ENCODE measurements at places on chromosomes 3 and 15. TPM values are rescaled to one million over a fixed set of nuclear protein-coding genes. Genes with fewer than 3 reads are reported as not detected.

Gene UROC1
- not detected for total RNA-seq

Gene ERICH6
- 0.41 TPM for total RNA-seq

GRCh38 chr15:57526076-57526475 lies 65.6 kb upstream of the MYZAP start:
- DNase-seq, result no peak

GRCh38 chr3:53342353-53342752 lies 5.0 kb downstream of the DCP1A start:
- DNase-seq, result peak; percentile 57

DNA sequence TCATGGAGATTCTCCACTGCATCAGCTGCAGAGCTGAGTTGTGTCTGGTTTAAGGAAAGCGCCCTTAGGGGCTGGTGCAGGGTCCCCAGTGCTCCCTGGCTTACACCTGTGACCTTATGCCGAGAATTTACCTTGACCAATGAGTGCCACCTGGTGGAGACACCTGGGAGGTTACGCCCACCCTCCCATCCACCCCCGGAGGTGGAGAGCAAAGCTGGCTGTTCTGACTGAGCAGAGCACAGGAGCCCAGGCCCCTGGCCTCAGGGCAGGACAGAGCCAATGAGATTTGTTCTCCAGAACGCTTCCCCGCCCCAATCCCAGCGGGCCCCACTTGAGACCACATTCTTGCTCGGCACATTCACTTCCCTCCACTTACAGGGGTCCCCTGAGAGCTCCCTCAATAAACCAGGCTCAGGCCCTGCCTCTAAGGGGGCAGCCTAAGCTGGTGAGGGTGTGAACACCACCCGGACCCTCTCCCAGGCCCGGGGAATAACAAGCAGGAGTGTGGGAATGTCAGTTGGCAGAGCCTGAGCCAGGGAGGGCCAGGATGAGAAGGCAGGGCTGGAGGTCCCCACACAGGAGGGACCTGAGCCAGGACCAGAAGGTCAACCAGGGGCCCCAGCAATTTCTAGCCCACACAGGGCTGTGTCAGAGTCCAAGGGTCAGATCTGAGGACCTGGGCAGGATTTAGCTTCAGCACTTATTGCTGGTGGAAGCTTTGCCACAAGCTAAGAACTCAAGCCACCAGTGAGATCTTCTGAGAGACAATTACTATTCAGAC lies 117.1 kb downstream of the TPRA1 start:
- no peak for DNase-seq

Gene IQCH
- total RNA-seq, result 0.74 TPM

DNA sequence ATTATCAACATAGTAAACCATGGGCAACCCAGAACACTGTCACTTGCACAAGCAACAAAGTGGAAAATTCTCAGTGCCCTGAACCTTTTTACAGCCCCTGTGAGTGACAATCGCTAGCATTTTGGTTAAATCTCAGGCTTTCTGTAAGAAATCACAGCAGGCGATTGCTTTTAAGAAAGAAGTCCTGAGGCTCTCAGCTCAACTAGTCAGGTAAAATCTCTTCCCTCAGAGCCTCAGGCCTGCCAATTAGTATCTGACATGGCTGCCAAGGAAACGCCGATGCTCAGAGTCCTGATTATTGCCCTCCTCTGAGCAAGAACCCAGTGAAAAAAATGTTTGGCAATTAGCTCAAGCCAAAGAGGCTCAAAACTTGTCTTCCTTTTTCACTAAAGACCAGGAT lies 530.8 kb downstream of the DIPK2A start:
- DNase-seq, result no peak

GRCh38 chr3:5013021-5013906 lies 34.0 kb downstream of the BHLHE40 start:
- DNase-seq, result peak; percentile 41

Gene PLXND1
- 76.3 TPM for total RNA-seq

DNA sequence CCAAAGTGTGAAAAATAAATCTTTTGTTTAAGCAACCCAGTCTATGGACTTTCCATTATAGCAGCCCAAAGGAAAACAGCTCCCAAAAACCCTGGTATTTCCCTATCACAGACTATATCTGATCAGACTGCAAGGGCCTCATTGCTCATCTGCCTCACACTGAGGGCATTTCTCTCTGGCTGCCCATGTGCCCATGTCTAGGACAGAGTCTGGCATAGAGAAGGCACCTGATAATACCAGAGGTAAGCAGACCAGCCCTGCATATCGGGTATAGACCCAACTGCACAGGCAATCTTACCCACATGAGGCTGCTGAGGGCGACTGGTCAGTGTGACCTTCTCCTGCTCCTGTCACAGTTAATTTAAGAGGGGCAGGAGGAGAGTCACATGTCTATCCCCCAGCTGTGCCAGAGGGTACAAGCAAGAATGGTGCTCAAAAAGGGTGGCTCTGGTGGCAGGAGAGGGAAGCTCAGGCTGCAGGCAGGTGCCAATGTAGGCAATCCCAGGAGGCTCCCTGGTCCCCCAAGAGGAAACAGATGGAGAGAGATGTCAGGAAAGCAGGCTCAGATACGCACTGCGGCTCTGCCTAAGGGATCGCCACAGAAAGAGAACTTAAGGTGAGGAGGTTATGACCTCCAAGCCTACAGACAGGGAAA lies 3.1 kb downstream of the CSRNP1 start:
- no peak for DNase-seq

Gene C3orf85
- total RNA-seq, result not detected

GRCh38 chr3:161336661-161337060 lies 34.7 kb downstream of the SPTSSB start:
- DNase-seq, result no peak

DNA sequence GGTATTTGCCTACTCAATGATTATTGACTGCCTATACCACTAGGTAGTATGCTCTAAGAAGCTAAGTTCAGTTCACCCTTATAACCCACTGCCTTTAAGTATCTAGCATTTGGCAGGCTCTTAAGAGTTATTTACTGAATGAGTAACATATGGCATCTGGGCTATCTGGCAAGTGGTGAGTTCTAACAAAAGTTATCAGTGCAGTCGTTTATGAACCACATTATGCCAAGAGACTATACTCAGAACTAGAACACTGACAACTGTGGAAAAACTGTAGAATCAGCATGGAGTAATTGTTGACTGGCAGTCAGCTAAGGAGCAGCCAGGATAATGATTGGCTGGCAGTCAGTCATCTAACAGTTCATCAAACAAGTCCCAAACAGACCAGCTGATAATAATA lies 25.8 kb downstream of the RAF1 start:
- DNase-seq, result peak; percentile 71

Gene CLDN18
- total RNA-seq, result not detected

Gene KY
- total RNA-seq, result 1.6 TPM

Gene AMOTL2
- total RNA-seq, result 75.7 TPM

GRCh38 chr3:121759541-121760202 lies 10.1 kb upstream of the GOLGB1 start:
- DNase-seq, result peak; percentile 51

DNA sequence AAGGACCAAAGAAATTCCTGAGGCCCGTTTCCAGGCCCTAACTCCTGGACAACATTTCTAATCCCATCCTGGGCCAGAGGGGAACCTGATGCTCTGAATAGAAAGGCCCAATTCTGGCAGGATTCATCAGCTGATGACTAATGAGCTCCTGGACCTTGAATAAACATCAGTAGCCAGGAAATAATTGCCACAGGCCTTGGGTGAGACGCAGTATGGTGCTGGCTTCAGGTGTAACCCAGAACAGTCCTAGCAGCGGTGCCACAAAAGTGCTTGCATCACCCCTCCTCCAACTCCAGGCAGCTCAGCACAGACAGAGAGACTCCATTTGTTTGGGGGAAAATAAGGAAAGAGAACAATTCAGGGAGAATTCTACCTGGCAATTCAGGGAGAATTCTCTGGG lies 184.7 kb upstream of the POU1F1 start:
- DNase-seq, result no peak

DNA sequence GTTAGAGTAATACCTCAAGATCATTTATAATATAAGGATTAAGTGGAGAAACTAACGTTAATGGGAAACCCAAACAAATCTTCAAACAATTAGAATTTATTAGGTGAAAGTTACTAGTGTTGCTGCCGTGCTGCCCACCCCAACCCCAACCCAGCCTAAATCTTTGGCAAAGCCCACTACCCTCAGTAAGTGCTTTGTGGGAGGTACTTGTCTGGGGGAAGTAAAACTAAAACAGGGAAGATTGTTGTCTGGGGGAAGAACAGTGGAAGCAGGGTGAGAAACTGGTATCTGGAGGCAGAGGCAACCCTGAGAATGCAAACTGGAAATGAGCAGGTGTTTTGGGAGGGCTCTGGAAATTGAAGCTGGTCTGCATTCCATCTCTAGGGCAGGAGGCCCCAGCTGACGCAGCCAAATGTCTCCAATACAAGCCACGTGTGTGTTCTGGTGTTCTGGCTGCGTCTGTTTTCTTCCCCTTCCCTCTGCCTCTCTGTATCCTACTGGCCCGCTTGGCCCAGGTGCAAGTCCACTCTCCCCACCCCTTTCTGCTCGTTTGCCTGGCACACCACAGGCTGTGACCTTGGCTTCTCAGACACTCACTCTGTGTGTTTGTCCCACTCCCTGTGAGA lies 32.7 kb downstream of the FEM1B start:
- no peak for DNase-seq

DNA sequence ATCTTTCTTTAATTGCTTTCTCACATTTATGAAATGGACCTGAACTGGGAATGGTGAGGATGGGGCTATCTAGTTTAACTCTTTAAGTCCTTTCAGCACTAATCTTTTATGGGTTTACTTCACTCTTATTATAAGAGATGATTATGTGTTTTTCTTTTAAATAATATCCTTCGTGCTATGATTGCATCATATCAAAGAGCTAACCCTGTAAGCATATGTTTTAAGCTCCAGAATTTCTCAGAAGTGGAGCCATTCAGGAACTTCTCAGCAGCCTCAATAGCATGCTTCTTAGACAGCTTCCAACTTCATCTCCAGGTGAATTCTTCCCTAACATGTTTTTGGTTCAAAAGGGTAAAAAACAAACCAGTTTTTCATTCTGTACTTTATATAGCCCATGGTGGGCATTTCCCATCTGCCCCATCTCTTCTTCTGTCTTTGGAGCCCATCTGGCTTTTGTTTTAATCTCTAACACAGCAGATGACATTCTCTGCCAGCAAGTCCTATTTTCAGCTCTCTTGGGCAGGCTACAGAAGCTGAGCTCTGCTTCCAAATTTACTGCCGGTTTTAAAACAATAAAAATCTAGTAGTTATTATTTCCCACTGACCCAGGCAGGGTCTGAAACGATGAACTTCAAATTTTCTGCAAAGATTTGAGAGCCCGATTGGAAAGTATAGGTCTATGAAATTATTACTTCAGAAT lies 26.8 kb upstream of the IL1RAP start:
- DNase-seq, result no peak

Gene LMAN1L
- not detected for total RNA-seq

DNA sequence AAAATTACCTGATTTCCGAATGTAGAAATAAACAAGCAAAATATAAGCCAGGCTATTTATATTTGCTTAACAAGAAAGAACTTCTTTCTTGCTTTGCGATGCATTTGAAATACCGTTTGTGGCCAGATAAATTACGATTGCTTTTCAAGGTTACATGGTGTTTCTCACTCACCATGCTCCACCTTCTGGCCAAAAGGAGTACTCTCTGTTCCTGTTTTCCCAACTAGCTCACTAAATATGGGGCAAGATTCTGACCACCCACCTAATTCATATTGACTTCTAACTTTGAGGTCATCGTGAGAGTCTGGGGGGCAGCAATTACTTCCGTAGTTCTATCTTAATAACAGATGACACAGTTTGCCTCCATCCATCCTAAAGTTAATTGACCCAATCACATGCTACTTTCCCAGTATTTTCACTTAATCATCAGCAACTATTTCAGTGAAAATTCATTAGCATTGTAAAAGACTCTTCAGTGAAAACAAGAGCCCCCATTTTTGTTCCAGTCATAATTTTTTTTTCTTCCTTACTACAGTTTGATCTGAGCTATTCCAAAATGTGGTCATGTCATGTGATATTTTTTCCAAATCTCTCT lies 25.9 kb downstream of the ACP3 start:
- peak; percentile 82 for DNase-seq

- DNase-seq, result no peak
Observed at GRCh38 chr3:105375750-105376511, 9.2 kb downstream of the ALCAM start.

DNA sequence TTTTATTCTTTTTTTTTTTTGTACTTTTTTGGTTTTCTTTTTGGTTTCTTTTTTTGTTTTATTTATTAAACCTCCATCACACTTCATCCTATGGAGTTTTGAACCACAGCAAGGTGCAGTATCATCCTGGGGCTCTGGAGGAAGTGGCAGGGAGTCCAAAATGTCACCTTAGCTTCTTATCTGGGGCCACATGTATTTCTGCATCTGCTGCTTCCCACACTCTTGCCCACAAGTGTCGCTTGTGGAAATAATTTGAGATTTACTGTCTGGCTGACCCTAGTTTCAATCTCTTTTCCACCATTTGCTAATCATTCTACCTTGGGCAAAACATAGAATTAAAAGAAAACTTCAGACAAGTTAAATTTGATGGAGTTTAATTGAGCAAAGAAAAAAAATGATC lies 6.4 kb downstream of the OPA1 start:
- DNase-seq, result no peak

Gene GOLGA6L10
- total RNA-seq, result 0.49 TPM

Gene LARP6
- total RNA-seq, result 68.1 TPM

All from fibroblast of the aortic adventitia (primary cell).